ENCODE measurements at places on chromosomes 11 and 22. TPM values are rescaled to one million over a fixed set of nuclear protein-coding genes. Genes with fewer than 3 reads are reported as not detected.

SLC22A8 gene
- total RNA-seq: not detected

TMA7B gene
- not detected for total RNA-seq

CD3G gene
- total RNA-seq: not detected

ZNF143 gene
- 23.7 TPM for total RNA-seq

RASD2 gene
- not detected for total RNA-seq

BCO2 gene
- 1.1 TPM for total RNA-seq

CASP1 gene
- total RNA-seq: 9.6 TPM

MISFA gene
- 2.9 TPM for total RNA-seq

GPHA2 gene
- total RNA-seq: not detected

MS4A4A gene
- total RNA-seq: not detected

KRTAP5-10 gene
- total RNA-seq: not detected

THY1 gene
- total RNA-seq: 0.65 TPM

CYP2D6 gene
- under 0.01 TPM for total RNA-seq

PLXNB2 gene
- 113 TPM for total RNA-seq
